ENCODE measurements at places on chromosomes 2 and 18. TPM values are rescaled to one million over a fixed set of nuclear protein-coding genes. Genes with fewer than 3 reads are reported as not detected.

DNA sequence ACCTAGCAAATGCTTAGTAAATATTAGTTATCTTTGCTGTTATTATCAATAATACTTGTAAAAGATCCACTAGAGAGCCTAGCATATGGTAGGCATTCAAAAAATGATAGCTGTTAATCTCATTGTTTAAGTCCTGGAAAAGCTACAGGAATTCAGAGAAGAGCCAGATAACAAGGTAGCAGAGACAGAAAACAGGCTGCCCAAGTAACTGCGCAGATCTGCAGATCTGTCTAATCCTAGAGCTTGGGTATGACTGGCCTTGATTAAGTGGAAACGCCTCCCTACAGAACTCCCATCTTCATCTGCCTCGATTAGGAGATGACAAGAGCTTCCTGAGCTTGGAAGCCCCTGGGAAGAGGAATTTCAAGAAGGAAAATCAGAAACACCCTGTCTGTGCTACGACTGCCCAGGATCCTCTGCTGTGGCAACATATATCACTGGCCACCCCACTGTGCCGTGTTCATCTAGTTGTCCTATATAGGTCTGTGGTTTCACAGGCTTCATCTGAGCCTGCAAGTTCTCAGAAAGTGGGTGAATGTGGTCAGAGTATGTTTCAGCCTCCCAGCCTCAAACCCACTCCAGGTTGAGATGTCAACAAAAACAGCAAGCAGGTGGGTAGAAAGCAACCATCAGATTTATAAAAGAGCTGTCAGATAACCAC, 151.5 kb upstream of the PKDCC start:
- DNase-seq, result peak; percentile 52

DNA sequence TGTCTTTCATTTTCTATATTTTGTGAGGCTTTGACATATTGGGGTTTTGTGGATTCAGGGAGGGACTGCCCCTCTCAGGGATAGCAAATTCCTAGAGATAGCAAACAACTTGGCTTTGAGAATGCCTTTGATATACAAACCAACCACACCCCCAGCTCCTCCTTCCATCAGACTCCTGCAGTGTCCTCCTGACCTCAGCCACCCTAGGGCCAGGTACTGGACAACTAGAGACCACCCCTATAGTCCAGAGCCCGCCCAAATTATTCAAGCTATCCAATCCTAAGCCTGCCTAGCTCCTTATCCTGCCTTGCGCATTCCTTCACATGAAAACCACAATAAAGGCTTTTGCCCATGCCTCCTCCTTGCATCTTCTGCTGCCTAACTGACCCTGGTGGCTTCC, 22.9 kb upstream of the STAM2 start:
- DNase-seq, result no peak

GRCh38 chr2:20618468-20618885, 32.4 kb downstream of the HS1BP3 start:
- DNase-seq, result no peak

Gene TMEM178A
- 0.31 TPM for total RNA-seq

Gene TUBA4B
- not detected for total RNA-seq

Gene UPP2
- total RNA-seq, result not detected

Gene CCDC121
- total RNA-seq, result 0.43 TPM

All from activated CD8-positive, alpha-beta T cell treated with anti-CD3 and anti-CD28 coated beads for 36 hours (primary cell).